ENCODE measurements at places on chromosomes 2 and 18.

DNA sequence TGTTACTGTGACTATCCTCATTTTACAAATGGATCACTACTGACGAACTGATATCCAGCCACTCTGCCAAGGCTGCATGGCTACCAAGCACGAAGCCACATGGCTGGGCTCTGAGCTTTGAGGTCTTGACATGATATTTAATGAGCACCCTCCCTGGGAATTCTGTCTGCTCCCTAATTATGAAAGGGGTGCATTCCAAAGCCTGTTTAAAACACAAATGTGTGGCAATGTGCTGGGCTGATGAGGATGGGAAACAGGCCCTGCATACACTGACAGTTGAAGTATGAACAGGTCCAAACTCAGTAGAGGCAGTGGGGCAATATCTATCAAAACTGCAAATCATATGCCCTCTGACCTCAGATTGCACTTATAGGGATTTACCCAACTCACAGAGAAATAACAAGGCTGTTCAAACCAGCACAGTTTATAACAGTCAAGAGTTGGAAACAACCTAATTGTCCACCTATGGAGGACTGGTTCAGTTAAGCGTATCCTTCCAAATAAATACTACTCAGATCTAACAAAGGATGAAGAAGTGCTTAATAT is 20.8 kb downstream of the CDC42EP3 start:
- DNase-seq, result no peak

DNA sequence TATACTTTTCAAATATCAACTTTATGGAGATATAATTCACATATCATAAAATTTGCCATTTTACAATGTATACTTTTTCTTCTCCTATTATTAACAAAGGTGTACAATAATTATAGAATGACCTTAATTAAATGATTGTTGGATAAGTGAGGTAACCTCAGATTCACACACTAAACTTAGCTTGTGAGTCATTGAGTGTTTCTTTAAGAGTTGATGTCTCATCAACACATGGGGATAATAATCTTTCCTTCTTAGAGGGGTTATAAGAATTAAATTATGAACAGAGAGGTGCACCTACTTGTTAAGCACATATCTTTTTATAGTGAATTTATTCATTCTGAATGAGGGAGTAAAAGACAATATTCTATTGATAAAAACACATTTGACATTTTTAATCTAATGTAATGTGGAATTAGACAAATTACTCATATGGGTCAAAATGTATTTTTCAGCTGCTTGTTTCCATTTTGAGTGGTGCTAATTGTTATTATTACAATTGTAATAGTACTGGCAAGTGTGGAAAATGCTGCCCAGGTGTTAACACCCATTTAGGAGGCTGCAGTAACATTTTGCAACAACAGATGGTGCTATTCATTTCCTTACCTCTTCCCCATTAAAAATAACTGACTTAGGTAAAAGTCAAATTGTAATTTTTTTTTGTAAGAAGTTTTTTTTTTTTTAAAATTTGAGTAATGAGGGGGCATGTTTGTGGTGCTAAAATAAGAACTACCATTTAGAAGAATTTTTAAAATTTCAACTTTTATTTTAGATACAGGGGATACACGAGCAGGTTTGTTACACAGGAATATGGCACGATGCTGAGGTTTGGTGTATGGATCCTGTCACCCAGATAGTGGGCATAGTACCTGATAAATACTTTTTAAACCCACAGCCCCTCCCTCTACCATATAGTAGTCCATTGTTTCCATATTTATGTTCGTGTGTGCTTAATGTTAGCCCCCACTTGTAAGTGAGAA is 32.1 kb upstream of the DYNAP start:
- no peak for DNase-seq

DNA sequence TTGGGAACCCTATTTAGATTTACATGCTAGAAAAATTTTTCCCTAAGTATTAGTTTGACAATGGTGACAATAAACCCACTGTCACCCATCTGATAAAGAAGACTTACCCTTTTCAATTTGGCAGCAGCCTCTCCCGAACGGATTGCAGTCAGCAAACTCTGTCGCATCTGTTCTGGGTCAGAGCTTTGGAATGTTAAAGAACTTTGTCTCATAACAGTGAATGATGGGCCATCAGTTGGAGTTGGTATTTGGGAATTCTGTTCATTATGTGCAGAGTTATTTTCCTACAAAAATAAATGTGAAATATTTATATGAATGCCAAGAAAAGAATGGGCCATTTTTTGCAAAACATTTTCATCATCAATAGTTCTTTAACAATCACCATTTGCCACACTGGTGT is 70.8 kb upstream of the GRB14 start:
- DNase-seq, result no peak

- no peak for DNase-seq
These were observed 56.2 kb downstream of the BCL2L11 start for GRCh38 chr2:111176867-111177266.

- DNase-seq, result no peak
These were observed 148.0 kb upstream of the ALPP start for GRCh38 chr2:232230560-232230959.

DNA sequence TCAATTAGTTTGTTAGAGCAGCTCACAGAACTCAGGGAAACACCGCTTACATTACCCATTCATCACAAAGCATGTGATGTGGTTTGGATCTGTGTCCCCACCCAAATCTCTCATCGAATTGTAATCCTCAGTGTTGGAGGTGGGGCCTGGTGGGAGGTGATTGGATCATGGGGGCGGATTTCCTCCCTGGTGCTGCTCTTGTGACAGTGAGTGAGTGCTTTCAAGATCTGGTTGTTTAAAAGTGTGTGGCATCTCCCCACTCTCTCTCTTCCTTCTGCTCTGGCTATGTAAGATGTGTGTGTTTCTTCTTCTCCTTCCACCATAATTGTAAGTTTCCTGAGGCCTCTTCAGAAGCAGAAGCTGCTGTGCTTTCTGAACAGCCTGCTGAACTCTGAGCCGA is 63.5 kb upstream of the AGPS start:
- DNase-seq, result no peak

All from brain pericyte (primary cell).